Heart right ventricle (tissue), 16 donors: ENCODE measurements at places on chromosomes 7 and 10. TPM values are rescaled to one million over a fixed set of nuclear protein-coding genes. Genes with fewer than 3 reads are reported as not detected.
A peak's percentile ranks its signal among the peaks of the same experiment; 100 is the strongest.

Gene CLDN4
- total RNA-seq: not detected

GRCh38 chr7:117323851-117324711, 1.2 kb upstream of the WNT2 start:
- DNase-seq: peak; percentile 36
- H3K4me1 ChIP-seq: peaks cover 4% of the 10 kb centered on the region
- peak overlapping the region; percentile 53 for H3K4me3 ChIP-seq
- H3K36me3 ChIP-seq: no peaks in the 10 kb centered on the region
- H3K27me3 ChIP-seq: peaks cover 53% of the 10 kb centered on the region
- no peak overlapping the region for H3K27ac ChIP-seq

- H3K27me3 ChIP-seq: peaks cover 29% of the 10 kb centered on the region
- H3K4me1 ChIP-seq: peaks cover 2% of the 10 kb centered on the region
- no peak for DNase-seq
- no peak overlapping the region for H3K4me3 ChIP-seq
- H3K36me3 ChIP-seq: no peaks in the 10 kb centered on the region
Observed at GRCh38 chr7:128262273-128263028, 21.4 kb downstream of the LEP start.

DNA sequence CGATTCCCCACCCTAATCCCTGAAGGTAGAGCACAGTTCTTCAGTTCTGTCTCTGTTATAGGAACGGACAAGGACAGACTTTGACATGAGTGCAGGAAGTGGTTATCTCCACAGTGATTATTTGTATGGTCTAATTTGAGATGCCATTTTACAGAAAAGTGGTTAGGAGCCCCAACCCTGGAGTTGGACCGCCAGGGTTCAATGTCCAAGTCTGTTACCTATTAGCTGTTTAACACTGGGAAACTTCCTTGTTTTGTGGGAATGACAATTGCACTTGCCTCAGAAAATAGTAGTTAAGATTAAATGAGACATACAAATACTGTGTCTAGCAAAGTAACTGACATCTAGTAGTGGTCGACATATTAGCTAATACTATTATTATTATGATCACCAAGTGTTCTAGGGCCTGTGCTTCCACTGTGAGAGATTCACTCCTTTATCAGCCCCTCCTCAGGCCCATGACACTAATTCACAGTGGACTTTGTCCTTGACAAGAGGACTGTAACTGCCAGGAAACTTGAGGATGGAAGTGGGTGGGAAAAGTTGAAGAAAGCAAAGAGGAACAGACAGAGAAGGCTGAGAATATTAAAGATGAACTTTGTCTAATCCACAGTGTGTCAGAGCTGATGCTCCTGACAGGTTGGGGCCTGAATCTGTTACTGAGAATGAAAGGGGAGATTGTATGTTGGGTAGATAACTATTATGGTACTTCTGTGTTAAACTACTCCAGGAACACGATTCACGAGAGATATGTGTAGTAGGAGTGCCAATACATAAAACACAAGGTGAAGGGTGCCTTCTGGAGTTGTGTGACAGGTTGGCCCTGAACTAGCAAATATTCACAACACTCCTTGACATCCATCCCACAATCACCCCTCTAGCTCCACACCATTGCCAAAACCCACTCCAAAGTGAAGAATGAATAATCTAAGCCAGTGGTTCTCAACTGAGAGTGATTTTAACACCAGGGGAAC, 66.4 kb downstream of the TAC1 start:
- no peaks in the 10 kb centered on the region for H3K36me3 ChIP-seq
- H3K27ac ChIP-seq: no peak overlapping the region
- no peaks in the 10 kb centered on the region for H3K4me1 ChIP-seq
- H3K27me3 ChIP-seq: no peaks in the 10 kb centered on the region
- no peak overlapping the region for H3K4me3 ChIP-seq

Gene CHN2
- 54.9 TPM for total RNA-seq

Gene PNLIPRP3
- not detected for total RNA-seq

DNA sequence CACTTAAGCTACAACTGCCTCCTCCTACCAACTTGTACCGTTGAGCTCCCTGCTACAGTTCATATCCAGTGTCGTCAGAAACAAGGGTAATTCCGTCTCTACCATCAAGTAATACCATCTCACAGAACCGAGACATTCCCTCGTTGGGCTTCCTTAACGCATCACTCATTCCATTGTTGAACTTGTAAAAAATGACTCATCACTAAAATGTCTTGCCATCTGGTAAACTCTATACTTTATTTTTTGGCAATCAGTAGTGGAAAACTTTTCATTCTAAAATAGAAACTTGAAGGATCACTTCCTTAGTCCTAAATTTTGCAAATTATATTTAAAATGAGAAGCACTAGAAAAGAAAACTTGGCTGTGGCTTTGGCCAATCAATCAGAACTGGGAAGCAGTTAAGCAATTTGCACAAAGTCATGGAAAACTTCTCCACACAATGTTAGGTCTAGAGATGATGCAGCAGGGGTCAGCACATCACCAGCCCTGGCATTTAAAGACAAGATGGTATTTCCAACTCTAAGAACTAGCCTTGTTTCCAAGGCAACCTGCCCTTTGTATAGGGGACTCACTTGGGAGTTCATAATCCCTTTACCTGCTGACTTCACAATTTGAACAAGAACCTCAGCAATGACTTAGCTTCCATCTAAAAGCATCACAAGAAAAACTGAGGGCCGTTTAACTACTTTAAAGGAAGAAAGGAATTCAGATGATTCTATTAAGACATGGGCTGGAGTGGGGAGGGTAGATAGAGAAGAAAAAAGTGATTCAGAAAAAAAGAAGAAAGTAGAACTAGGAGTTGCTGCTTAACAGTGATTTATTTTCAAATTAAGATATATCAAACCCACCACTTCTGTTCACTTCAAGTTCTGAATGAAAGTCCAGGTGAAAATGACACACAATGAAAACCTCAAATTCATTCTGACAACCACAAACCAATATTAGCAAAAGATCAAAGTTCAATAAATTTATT, 288.1 kb downstream of the PARD3 start:
- no peak for DNase-seq
- H3K4me3 ChIP-seq: no peak overlapping the region
- H3K27me3 ChIP-seq: no peaks in the 10 kb centered on the region
- H3K4me1 ChIP-seq: peaks cover 26% of the 10 kb centered on the region
- peak overlapping the region; percentile 53 for H3K27ac ChIP-seq

- no peak for DNase-seq
- no peak overlapping the region for H3K27ac ChIP-seq
- H3K4me3 ChIP-seq: no peak overlapping the region
- H3K27me3 ChIP-seq: no peaks in the 10 kb centered on the region
- H3K36me3 ChIP-seq: peaks cover 13% of the 10 kb centered on the region
Observed at GRCh38 chr10:24374134-24374915, 165.4 kb downstream of the KIAA1217 start.

- no peaks in the 10 kb centered on the region for H3K27me3 ChIP-seq
- DNase-seq: no peak
- H3K4me1 ChIP-seq: no peaks in the 10 kb centered on the region
- H3K36me3 ChIP-seq: no peaks in the 10 kb centered on the region
Observed at GRCh38 chr7:30650421-30650808, 31.8 kb downstream of the CRHR2 start.

GRCh38 chr10:113199459-113199858, 249.4 kb downstream of the TCF7L2 start:
- H3K4me1 ChIP-seq: no peaks in the 10 kb centered on the region
- H3K4me3 ChIP-seq: no peak overlapping the region
- no peak overlapping the region for H3K27ac ChIP-seq
- no peaks in the 10 kb centered on the region for H3K27me3 ChIP-seq
- no peaks in the 10 kb centered on the region for H3K36me3 ChIP-seq

GRCh38 chr7:88200789-88201188, 19.0 kb downstream of the SRI start:
- no peak for DNase-seq
- no peaks in the 10 kb centered on the region for H3K4me1 ChIP-seq
- H3K27ac ChIP-seq: no peak overlapping the region
- H3K36me3 ChIP-seq: peaks cover 3% of the 10 kb centered on the region
- H3K4me3 ChIP-seq: no peak overlapping the region

GRCh38 chr7:129898007-129898406, 54.8 kb downstream of the UBE2H start:
- peaks cover 13% of the 10 kb centered on the region for H3K4me1 ChIP-seq
- H3K27me3 ChIP-seq: no peaks in the 10 kb centered on the region
- no peak overlapping the region for H3K4me3 ChIP-seq
- H3K27ac ChIP-seq: no peak overlapping the region

GRCh38 chr10:35394411-35394851, 58.1 kb downstream of the CCNY start:
- peaks cover 92% of the 10 kb centered on the region for H3K4me1 ChIP-seq
- no peak overlapping the region for H3K4me3 ChIP-seq
- no peaks in the 10 kb centered on the region for H3K36me3 ChIP-seq
- no peak for DNase-seq

Gene CPN1
- total RNA-seq: not detected
